Upper lobe of left lung (tissue), 6 donors: ENCODE measurements at places on chromosomes 6 and 20.

- no peak for DNase-seq
Observed at GRCh38 chr6:111781041-111781708, 92.1 kb downstream of the FYN start.

DNA sequence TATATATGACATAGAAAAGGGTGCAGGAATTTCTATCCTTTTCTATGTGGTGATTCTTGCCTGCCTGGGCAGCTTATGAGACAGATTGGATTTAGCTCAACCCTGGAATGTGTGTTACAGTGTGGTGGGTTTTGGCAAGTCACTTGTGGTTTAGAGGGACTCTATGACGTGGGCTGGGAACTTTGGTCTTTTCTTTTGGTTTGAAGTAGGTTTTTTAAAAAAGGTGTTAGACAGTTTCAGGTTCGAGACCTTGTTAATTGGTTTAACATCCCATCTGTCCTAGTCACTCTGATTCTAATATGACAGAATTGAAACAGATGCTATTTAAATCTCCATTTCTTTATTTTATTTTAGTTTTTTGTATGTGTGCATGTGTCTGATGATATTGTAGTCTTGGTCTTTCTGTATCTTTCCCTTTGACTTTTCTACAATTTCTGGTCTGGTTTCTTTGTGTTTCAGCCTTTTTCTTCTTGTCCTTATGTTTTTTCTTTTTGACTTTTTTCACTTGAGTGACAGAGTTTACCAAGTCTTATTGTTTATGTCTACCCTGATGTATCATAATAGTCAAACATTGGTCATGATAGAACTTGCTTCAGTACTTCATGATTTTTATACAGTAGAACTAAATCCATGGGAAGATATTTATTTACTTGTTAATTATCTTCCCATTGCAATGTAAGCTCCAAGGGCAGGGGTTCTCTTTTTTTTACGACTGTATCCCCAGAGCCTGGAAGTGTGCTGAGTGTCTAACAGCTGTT lies 174.3 kb downstream of the CDKAL1 start:
- DNase-seq: no peak

GRCh38 chr6:40398810-40399477 lies 188.2 kb downstream of the LRFN2 start:
- no peak for DNase-seq

- no peak for DNase-seq
Observed at GRCh38 chr20:9206486-9206885, 137.6 kb downstream of the PLCB4 start.

DNA sequence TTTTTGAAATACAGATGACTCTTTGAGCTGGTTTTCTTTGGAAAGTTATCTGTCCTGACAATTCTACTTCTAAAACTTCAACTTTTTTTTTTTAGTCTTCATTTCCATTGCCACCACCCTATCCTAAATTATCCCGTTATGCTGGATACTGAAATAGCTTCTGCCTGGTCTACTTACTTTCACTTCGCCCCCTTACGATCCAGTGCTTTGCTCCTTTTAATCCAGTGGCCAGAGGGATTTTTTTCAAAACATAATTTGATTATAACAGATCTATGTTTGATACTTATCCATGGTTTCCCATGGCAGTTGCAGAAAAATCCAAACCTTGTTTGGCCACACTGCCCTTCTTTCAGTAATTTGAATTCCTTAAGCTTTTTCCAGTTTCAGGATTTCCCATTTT lies 27.4 kb downstream of the ASXL1 start:
- DNase-seq: no peak
